ENCODE measurements at places on chromosomes 6 and 20.

GRCh38 chr6:32183030-32183429 is 1.0 kb downstream of the AGER start:
- no peak for DNase-seq

DNA sequence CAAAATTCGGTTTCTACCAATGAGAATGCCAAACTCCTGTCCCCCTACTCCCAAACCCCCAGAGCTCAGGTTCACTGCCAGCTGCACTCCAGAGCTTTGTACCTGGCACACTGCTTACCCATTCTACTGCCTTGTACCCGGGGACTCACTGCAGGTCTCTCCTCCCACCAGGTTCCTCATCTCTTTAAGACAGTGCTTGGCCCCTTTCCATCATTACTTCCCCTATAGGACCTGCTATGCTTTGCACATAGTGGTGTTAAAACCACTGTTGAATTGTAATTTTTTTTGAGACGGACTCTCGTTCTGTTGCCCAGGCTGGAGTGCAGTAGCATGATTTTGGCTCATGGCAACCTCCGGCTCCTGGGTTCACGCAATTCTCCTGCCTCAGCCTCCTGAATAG is 25.9 kb downstream of the LYRM4 start:
- no peak for DNase-seq

GRCh38 chr6:152748843-152749242 is 1.8 kb upstream of the VIP start:
- peak; percentile 43 for DNase-seq

- DNase-seq = peak; percentile 11
Measured at GRCh38 chr6:50145125-50145524, 95.4 kb upstream of the DEFB112 start.

- DNase-seq = no peak
Measured at GRCh38 chr6:155064303-155064702, 69.2 kb downstream of the TIAM2 start.

GRCh38 chr6:12241493-12242175 is 48.5 kb upstream of the EDN1 start:
- no peak for DNase-seq

GRCh38 chr20:62637110-62637509 is 5.2 kb upstream of the SLCO4A1 start:
- DNase-seq = no peak

DNA sequence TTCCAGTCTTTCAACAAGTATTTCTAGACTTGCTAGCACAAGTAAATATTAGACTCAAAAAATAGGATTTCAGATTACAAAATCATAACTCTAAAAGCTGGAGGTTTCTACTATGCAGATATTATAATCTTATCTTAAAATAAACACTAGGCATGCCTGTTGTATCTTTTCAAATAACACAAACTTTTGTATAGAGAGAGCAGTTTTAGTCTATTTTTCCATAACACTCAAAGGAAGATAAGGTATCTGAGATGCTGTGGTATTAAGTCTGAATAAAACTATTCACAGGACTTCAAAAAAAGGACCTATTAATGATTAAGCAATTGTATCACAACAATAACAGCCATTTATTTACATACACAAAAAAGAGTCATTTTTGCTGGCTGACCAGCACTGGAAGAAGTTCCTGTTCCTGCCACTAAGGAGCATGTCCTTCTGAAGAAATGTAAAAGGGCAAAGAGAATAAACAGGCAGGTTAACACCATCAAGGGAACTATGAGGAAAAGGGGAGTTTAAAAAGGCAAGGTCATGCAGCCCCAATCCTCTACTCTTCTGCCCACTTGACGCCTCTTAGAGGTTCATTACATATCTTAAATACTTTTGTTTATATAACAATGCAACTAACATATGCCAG is 39.4 kb downstream of the REPS1 start:
- DNase-seq = no peak

DNA sequence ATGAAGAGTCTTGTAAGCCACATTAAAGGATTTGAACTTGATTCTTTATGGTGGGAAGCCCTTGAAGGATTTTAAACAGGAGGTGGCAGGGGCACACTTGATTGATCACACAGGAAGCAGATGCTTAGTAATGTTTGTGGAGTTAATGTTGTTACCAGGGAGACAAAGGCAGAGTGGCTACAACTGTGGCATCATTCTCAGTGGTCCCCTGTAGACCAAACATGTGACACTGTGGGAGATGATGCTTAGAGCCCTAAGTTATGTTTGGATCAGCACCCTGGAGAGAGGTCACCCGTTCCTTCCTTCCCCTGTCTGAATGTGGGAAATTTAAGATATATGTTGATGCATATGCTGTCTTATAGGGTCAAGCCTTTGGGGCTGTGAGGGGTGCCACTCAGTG is 53.2 kb downstream of the EIF2S2 start:
- peak; percentile 35 for DNase-seq

- DNase-seq = no peak
Measured at GRCh38 chr6:72035966-72036365, 149.6 kb downstream of the RIMS1 start.

DNA sequence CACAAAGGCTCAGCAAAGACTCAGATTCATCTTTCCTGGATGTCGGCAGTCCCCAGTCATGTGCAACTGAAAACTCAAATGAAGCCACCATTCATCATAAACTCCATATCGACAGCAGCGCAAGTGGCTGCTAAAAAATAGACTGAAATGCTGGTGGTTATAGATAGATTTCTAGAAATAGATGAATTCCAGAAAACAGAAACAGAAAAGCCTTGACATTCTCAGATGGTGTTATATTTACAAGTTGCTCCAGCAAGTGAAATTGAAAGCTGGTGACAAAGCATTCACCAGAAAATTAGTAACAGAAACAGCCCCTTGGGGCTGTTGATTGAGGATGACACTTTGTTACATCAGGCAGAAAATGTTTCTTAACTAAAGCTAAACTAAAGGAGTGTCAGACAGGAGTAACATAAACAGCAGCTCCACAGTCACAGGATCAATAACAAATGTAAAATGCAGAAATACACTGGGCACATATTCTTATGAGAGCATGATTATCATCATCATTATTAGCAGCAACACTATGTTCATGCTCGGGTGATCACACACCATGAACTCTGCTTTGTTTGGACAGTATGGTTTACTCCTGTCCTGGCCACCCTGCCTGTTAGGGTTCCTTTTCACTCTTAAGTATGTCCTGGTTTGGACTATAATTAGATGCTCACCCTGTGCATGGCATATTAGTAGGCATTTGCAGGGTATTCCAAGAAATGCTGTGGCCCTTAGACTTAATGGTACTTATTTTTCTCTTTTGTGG is 36.4 kb upstream of the SLC35F1 start:
- DNase-seq = no peak

- DNase-seq = no peak
Measured at GRCh38 chr6:161843066-161843465, 569.2 kb upstream of the AGPAT4 start.

GRCh38 chr20:6421321-6422248 is 298.8 kb upstream of the FERMT1 start:
- DNase-seq = no peak

DNA sequence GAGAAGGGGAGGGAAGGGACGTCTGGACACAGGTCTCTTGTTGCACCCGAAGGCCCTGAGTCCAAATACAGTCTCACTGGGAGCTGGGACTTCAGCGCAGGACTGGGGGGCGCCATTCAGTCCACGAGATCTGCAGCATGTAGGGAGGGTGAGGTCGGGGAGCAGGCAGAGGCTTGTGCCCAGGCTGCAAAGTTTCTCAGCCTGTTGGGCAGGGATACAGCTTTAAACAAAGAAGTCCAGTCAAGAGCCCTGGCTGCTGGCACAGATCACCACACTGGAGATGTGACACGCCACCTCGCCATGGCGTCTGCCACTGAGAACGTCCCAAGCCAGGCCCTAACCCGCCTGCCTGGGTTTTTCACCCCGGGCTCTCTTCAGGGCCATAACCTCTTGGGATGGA is 256.6 kb downstream of the DLL1 start:
- no peak for DNase-seq

DNA sequence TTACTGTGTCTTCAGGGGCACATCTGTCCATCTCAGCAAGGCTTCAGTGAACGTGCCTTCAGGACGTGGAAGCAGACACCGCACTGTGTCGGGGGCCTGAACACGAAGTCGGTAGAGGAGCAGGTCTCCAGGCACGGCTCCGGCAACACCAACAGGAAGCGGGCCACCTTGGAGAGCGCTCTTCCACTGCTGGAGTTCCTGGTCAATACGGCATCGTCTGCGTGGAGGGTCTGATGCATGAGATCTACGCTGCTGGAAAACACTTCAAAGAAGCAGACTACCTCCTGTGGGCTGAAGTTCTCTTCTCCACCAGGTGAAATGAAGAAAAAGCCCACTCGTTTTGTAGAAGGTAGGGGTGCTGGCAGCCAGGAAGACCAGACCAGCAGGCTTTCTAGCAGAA is 69.3 kb upstream of the SLCO4A1 start:
- DNase-seq = no peak

DNA sequence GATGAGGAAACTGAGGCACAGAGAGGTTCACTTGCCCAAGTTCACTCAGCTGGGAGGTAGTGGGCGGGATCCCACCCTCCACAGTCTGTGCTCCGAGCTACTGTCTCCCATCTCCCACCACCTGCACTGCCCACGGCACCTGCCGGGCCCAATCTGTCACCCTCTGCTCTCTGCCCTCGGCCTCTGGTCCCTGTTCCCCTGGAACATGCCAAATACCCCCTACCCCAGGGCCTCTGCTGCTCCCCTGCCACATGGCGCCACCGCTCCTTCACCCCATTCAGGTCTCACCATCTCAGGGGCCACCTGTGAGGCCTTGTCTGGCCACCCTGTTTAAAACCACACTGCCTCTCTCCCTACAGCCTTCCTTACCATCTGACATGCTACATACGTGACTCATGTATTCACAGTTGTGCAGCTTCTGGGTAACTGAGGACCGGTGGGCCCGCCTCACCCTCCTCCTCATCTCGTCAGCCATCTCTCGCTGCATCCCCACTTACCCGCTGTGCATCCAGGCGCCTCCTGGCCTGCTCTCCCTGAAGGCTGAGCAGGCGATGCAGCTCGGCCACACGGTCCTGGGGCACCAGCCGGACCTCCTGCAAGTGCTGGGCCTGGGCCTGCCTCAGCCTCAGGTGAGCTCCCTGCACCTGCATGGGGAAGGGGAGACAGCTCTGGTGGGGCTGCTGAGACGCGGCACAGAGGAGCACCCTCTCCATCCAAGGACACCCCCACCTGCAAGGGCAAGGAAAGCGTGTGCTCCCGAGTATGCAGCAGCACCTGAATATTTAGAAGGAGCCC is 50.6 kb downstream of the GINS1 start:
- no peak for DNase-seq

DNA sequence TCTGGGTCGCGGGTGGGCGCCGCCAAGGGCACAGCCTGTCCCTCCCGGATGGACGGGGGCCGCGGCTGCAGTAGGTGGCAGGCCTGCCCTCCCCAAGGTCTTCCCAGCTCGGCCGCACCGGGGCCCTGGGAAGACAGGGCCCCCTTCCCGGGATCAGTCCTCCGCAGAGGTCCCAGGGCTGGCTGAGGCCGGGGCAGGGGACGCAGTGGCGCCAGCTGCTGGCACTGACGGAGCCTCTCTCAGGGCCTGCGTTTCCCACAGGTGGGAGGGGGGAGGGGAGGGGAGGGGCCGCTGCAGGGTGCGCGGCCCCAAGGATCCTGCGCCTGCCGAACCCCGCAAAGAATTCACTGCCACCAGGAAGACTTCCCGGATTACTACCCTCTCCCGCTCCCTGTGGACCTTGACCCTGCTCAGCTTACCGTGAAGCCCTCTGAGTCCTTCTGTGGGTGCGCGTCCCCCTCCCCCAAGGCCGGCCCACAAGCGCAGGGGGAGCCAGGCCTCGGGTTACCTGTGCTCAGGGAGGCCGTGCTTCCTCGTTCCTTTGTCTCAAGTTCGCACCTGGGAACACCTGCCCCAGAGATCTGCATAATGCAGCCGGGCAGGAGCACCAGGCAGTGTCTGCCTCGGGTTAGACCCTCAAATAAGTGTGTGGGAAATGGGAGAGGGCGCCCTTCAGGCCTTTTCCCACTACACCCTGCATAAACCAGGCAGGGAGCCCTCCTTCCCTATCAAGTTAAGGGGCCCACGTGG is 5.1 kb downstream of the LZTS3 start:
- no peak for DNase-seq

GRCh38 chr6:135129136-135129856 is 51.8 kb upstream of the MYB start:
- DNase-seq = no peak

DNA sequence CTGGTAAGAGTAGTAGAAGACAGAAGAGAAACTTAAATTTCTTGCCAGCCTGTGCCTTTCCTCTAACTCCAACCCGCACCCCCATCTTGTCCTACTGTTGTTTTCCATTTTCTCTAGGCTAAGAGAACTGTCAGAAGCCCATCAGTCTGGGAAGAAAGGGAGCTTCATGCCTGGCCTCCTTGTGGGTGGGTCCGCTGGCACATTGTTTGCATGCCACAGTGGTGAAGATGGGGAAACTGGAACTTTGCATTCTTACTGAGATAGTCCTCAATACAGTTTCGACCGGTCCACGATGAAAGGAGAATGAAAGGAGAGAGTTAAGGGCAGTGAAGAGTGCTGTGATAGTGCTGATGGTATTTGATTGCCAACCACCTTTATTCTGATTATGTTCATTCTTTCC is 103.1 kb downstream of the TCP11 start:
- no peak for DNase-seq

- no peak for DNase-seq
Measured at GRCh38 chr20:32589256-32589655, 4.1 kb upstream of the NOL4L start.

GRCh38 chr20:45792317-45793118 is 764 bp downstream of the DNTTIP1 start:
- DNase-seq = peak; percentile 53

DNA sequence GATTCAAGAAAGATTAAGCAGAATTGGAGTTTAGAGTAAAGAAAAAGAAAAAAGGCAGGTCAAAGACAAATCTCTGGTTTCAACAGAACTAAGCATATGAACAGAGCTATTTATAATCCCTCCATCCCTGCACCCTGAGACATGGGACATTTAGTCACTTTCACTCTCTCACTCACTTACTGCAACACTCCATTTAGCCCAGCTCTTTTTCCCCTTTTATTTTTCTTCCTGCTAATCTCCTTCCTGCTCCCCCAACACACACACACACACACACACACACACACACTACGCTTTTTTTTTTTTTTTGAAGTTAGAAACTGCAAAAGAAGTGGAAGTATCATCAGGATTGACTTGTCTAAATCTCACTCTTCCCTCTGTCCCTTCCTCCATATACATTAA is 45.1 kb upstream of the TBC1D7 start:
- no peak for DNase-seq

GRCh38 chr6:72742001-72742673 is 120.3 kb downstream of the KCNQ5 start:
- no peak for DNase-seq

GRCh38 chr6:106254636-106255035 is 70.9 kb downstream of the ATG5 start:
- DNase-seq = peak; percentile 11

DNA sequence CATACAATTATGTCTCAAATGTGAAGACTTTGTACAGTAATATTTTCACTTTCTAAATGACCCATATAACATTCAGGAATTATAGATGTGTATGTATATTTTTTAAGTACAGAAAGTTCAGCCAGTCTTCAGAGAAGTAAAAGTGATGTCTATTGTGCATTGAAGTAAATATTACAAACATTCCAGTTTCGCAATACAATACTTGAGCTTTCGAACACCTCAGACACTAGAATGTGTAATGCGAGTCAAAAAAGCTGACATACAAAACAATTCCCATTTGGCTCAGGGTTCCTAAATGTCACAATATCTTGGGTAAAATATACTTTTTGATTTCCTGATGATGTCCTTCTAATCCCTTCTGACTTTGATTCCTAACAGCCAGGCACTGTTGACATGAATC is 101.4 kb downstream of the ZNF217 start:
- DNase-seq = no peak

Data from RKO (cell line).